ENCODE measurements at places on chromosomes 2 and 18. TPM values are rescaled to one million over a fixed set of nuclear protein-coding genes. Genes with fewer than 3 reads are reported as not detected.

GCKR gene
- total RNA-seq: not detected

DNA sequence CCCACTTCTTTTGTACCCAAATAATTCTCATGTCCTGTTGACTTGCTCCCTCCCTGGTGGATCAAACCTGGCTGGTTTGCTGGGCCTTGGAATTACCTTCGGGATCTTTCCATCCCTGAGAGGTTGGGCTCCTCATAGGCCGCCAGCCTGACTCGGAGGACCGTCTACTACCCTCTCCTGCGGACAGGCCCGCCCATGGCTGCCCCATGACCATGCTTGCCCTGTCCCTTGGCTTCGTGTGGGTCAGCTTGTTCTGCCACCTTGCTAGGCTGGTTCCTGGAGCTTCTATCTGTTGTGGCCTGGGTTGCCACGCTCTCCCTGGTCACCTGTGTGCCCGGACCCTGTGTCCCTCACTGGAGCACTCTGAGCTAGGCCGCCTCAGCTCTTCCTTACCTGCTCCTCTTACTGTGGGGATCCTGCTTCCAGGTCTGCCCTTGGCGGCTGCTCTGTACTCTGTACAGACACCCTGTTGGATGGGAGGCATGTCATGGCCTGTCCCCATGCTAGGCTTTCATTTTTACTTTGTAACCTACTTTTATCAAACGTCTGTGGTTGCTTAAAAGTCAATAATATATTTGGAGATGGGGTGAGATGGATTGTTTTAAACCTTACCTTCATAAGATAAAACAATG, 29.7 kb upstream of the FHL2 start:
- H3K36me3 ChIP-seq: no peaks in the 10 kb centered on the region
- peaks cover 27% of the 10 kb centered on the region for H3K4me1 ChIP-seq
- H3K27ac ChIP-seq: no peak overlapping the region
- no peak overlapping the region for H3K4me3 ChIP-seq
- peaks cover 8% of the 10 kb centered on the region for H3K27me3 ChIP-seq

GRCh38 chr18:38010971-38011857, 445.6 kb upstream of the CELF4 start:
- H3K4me3 ChIP-seq: no peak overlapping the region
- DNase-seq: no peak
- no peak overlapping the region for H3K27ac ChIP-seq

TM4SF20 gene
- not detected for total RNA-seq

DNA sequence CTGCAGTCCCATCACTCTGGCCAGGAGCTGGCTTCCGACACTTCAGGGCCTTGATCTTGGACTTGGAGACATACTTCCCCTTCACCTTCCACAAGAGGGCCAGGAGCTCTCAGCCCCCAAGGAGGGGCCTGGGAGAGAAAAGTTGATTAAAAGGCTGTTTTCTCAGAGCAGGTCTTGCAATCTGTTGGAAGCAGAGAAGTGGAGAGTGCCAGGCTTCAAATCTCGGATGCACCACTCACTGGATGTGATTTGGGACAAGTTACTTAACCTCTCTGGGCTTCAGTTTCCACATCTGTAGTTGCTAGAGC, 255.3 kb downstream of the CYP26B1 start:
- DNase-seq: no peak
- H3K36me3 ChIP-seq: no peaks in the 10 kb centered on the region
- H3K27ac ChIP-seq: no peak overlapping the region
- H3K27me3 ChIP-seq: peaks cover 3% of the 10 kb centered on the region
- no peak overlapping the region for H3K4me3 ChIP-seq

LBX2 gene
- 0.36 TPM for total RNA-seq

DNA sequence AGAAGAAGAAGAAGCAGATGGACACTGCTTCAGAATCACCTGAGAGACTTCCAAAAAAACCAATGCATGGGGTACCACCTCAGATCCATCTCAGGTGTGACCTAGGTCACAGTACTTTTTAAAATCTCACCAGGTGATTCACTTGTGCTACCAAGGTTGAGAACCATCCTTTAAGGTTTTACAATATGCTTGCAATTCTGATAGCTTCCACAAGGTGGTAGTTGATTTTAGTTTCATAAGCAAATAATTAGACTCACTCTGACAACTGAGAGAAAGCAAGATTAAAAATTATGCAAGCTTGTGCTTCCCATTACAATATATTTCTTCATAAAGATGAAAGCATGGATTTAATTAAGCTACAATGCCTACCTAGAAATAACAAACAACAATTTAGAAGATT, 355.1 kb downstream of the EN1 start:
- no peak for DNase-seq
- H3K27me3 ChIP-seq: peaks cover 4% of the 10 kb centered on the region
- H3K4me1 ChIP-seq: no peaks in the 10 kb centered on the region
- H3K4me3 ChIP-seq: no peak overlapping the region
- no peak overlapping the region for H3K27ac ChIP-seq

GCG gene
- not detected for total RNA-seq

SFTPB gene
- total RNA-seq: not detected

GRCh38 chr2:174663550-174663949, 65.9 kb upstream of the WIPF1 start:
- no peak overlapping the region for H3K27ac ChIP-seq
- H3K36me3 ChIP-seq: peaks cover 2% of the 10 kb centered on the region
- no peaks in the 10 kb centered on the region for H3K27me3 ChIP-seq
- H3K4me1 ChIP-seq: peaks cover 44% of the 10 kb centered on the region

GRCh38 chr2:165924946-165925345, 28.6 kb downstream of the TTC21B start:
- no peak overlapping the region for H3K4me3 ChIP-seq
- H3K36me3 ChIP-seq: peaks cover 36% of the 10 kb centered on the region
- H3K27me3 ChIP-seq: no peaks in the 10 kb centered on the region
- H3K27ac ChIP-seq: no peak overlapping the region
- DNase-seq: no peak

DNA sequence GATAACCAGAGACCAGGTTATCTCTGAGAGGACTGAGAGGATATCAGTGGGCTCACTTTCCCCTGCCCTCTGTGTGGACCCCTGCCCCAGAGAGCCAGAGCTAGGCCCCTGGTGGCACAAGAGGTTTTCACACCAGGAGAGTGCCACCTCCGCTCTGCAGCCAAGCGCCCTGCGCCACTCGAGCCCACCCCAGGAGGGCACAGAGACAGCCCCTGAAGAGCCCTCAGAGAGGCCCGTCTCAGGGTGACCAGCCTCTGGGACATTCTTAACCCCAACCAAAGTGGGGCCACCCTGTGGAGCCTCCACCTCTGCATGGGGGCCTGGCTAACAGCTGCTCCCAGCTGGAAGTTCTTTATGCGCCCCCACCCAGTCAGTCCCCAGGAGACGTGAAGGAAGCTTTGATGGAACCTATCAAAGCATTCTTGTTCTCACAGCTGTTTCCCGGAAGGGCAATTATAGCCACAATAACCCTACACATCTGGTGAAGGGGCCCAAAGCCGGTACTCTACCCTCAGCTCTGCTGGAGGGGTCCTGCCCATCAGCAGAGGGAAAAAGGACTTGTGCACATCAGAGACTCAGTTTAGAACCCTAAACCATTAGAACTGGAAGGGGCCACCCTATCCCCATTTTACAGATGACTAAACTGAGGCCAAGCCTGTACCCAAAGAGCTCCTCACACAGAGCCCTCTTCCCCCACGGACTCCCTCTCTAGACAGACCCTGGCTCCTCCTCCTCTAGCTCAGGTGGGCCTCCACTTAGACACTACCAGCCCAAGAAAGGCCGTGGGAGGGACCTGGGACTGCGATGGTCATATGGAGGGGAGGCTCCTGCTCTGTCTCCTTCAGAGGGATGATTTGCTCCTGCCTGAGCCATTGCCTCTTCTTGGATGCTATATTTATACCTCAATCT, 101.1 kb downstream of the ZFP36L2 start:
- no peak for DNase-seq
- H3K36me3 ChIP-seq: no peaks in the 10 kb centered on the region
- no peak overlapping the region for H3K4me3 ChIP-seq
- H3K27me3 ChIP-seq: no peaks in the 10 kb centered on the region
- H3K27ac ChIP-seq: no peak overlapping the region

DNA sequence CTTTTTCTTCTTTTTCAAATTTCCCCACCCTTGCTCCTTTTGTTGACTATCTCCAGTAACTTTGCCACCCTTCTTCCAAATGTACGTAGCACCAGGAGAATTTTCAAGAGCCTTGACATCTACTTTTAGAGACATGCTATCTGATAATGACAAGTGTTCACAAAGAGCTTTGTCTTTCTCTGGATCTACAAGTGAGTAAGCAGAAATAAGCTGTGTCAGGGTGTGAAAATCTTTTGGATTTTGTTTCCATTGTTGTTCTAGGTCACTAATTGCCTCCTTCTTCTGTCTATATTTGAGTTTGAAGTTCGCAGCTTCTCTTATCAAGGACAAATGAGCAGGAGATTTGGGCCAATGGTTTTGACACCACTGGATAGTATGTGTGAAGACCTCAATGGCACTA, 8.4 kb upstream of the C18orf32 start:
- H3K36me3 ChIP-seq: peaks cover 19% of the 10 kb centered on the region
- H3K27ac ChIP-seq: no peak overlapping the region
- H3K27me3 ChIP-seq: peaks cover 4% of the 10 kb centered on the region
- peaks cover 10% of the 10 kb centered on the region for H3K4me1 ChIP-seq

C2orf15 gene
- 1.4 TPM for total RNA-seq

MDH1B gene
- 0.56 TPM for total RNA-seq

IL1RL1 gene
- total RNA-seq: 0.20 TPM

GRCh38 chr2:116810645-116811044, 1003.8 kb upstream of the DDX18 start:
- H3K27me3 ChIP-seq: no peaks in the 10 kb centered on the region
- no peak overlapping the region for H3K27ac ChIP-seq
- H3K4me1 ChIP-seq: no peaks in the 10 kb centered on the region
- no peak for DNase-seq
- no peaks in the 10 kb centered on the region for H3K36me3 ChIP-seq

DNA sequence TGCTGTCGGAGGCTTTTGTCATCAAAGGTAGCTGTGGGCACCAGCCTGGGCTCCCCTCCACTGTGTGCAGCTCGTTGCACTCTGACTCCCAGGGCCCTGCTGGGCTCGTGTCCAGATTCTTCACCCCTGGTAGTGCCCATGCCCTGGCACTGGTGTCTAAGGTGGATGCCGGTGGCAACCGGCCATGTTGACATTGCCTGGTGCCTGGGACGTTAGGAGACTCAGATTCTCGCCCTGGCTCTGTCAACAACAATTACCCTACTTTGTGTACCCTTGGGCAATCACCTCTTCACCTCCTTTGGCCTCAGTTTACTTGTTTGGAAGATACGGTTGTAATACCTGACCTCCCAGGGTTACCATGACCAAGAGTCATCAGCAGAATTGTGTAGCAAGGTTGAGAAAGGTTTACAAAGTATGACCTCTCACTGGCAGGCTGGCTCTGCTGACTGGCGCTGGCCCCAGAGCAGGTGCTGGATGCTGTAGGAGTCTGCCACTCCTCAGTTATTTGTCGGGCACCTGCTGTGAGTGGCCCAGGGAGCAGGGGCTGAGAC, 41.5 kb upstream of the MCFD2 start:
- H3K27me3 ChIP-seq: no peaks in the 10 kb centered on the region
- no peak for DNase-seq
- peaks cover 2% of the 10 kb centered on the region for H3K4me1 ChIP-seq
- peaks cover 37% of the 10 kb centered on the region for H3K36me3 ChIP-seq
- H3K4me3 ChIP-seq: no peak overlapping the region

GRCh38 chr2:160564591-160564990, 71.0 kb upstream of the RBMS1 start:
- no peak for DNase-seq
- H3K4me3 ChIP-seq: no peak overlapping the region
- H3K36me3 ChIP-seq: no peaks in the 10 kb centered on the region
- H3K4me1 ChIP-seq: peaks cover 7% of the 10 kb centered on the region
- H3K27me3 ChIP-seq: no peaks in the 10 kb centered on the region

GRCh38 chr2:64124168-64124567, 20.1 kb downstream of the PELI1 start:
- no peaks in the 10 kb centered on the region for H3K27me3 ChIP-seq
- no peak overlapping the region for H3K4me3 ChIP-seq
- H3K36me3 ChIP-seq: peaks cover 18% of the 10 kb centered on the region
- peak overlapping the region; percentile 10 for H3K27ac ChIP-seq

- no peak for DNase-seq
- peaks cover 1% of the 10 kb centered on the region for H3K27me3 ChIP-seq
- H3K4me3 ChIP-seq: no peak overlapping the region
- no peaks in the 10 kb centered on the region for H3K36me3 ChIP-seq
- H3K27ac ChIP-seq: no peak overlapping the region
- H3K4me1 ChIP-seq: no peaks in the 10 kb centered on the region
Measured at GRCh38 chr2:126909366-126909765, 10.7 kb downstream of the TEX51 start.

ARHGEF33 gene
- not detected for total RNA-seq

PARD3B gene
- total RNA-seq: 0.11 TPM

GRCh38 chr2:184879671-184880070, 281.3 kb downstream of the ZNF804A start:
- no peaks in the 10 kb centered on the region for H3K36me3 ChIP-seq
- H3K27me3 ChIP-seq: no peaks in the 10 kb centered on the region
- no peak for DNase-seq
- no peak overlapping the region for H3K27ac ChIP-seq

DNA sequence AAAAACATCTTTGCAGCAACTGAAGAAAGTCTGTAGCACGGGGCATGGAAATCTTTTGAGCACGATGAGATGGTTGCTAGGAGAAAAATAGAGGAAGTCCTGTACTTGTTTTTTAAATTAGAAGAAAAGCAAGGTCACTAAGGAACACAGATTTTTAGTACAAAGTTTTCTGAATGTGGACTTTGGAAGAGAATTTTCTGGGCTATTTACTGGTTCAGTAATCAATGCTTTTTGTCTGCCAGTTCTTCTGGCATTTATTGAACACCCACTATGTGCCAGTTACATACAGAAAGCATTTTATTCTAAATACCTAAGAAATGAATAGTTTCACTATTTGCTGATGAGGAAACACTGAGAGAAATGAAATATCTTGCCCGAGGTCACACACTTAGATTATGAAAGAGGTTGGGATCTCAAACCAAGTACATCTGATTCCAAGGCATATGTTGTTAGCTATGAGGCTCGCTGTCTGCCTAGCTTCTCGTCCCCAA, 15.6 kb upstream of the MAP3K20 start:
- DNase-seq: no peak
- no peak overlapping the region for H3K27ac ChIP-seq
- H3K27me3 ChIP-seq: peaks cover 16% of the 10 kb centered on the region
- no peak overlapping the region for H3K4me3 ChIP-seq

SLC14A1 gene
- total RNA-seq: 3.1 TPM

SATB2 gene
- 0.14 TPM for total RNA-seq

DNA sequence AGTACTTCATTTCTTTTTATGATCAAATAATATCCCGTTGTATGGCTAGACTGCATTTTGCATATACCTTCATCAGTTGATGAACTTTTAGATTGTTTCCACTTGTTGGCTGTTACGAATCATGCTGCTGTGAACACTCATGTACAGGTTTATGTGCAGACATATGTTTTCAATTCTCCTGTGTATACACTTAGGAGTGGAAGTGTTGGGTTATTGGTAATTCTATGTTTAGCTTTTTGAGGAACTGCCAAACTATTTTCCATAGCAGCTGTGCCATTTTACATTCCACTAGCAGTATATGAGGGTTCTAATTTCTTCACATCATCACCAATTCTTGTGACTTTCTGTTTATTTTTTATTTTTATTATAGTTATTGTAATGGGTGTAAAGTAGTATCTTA, 32.1 kb upstream of the LCLAT1 start:
- no peaks in the 10 kb centered on the region for H3K27me3 ChIP-seq
- H3K36me3 ChIP-seq: no peaks in the 10 kb centered on the region
- H3K4me1 ChIP-seq: peaks cover 11% of the 10 kb centered on the region
- DNase-seq: no peak
- H3K27ac ChIP-seq: no peak overlapping the region

POTEC gene
- not detected for total RNA-seq

All from activated CD8-positive, alpha-beta T cell treated with anti-CD3 and anti-CD28 coated beads for 36 hours (primary cell).